ENCODE measurements at places on chromosomes 7 and 10.
A peak's percentile ranks its signal among the peaks of the same experiment; 100 is the strongest.

GRCh38 chr7:94011714-94012353 lies 7.7 kb upstream of the BET1 start:
- no peak for DNase-seq

- no peak for DNase-seq
These were observed 498.7 kb upstream of the MKI67 start for GRCh38 chr10:128624656-128625530.

GRCh38 chr7:49911909-49912308 lies 138.5 kb downstream of the VWC2 start:
- DNase-seq: no peak

DNA sequence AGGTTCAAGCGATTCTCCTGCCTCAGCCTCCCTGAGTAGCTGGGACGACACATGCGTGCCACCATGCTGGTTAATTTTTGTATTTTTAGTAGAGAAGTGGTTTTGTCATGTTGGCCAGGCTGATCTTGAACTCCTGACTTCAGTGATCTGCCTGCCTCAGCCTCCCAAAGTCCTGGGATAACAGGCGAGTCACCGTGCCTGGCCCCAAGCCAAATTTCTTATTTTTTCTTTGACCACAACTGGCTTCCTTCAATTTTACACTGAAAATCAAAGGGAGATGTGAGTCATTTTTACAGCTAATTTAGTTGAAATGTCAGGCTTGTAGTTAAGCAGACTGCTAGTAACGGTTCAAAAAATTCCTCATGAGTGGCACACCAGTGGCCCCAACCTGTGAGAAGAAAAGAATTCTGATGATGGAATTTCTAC lies 7.8 kb downstream of the RNF216 start:
- no peak for DNase-seq

DNA sequence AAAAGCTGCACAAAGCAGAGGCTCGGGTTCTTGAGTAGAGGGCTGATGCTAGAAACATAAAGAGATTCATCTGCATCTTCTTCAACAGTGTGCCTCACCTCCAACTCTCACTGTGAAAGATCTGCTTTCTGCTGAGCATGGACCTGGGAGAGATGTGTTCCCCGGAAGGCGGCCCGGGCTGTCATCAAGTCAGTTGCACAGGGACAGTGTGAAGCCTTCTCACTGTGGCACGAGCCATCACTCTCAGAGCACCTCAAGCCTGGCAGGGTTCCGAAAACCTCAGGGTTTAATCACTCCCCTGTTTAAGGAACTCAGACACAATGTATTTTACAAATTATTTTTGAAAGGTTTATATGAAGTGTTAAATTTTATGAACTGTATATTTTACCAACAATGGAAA lies 98.7 kb downstream of the RBM20 start:
- DNase-seq: no peak

DNA sequence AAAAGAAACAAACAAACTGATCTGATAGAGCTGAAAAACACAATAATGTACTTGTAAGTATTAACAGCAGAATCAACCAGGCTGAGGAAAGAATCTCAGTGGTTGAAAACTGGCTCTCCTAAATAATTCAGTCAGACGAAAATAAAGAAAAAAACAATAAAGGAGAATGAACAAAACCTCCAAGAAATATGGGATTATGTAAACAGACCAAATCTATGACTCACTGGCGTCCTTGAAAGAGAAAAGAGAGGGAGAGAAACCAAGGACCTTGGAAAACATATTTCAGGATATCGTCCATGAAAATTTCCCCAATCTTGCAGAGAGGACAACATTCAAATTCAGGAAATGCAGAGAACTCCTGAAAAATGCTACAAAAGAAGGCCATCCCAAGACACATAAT lies 62.9 kb downstream of the FBXL13 start:
- DNase-seq: no peak

GRCh38 chr10:78261291-78261690 lies 227.6 kb downstream of the RPS24 start:
- no peak for DNase-seq

DNA sequence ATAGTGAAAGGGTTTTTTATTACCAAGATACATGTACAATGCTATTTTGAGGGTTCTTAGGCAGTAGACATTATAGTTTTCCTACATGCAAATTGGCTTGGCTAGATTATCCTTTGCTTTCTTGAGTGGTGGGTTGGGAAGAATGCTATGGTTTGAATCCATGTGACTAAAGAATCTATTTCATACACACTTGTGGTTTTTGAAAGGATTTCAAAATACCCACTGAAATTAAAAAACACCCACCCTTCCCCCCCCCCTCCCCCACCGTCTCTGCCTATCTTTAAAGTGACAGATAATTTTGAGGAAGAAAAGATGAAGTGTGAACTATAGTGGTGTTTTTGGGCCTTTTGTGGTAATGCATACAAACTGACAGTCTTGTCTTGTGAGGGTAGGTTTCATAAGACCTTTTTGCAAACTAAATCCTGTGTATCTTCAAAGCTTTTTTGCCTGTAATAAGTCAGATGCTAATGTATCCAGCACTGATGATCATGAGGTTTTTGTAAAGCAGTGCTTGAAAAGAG lies 90.9 kb downstream of the TPST1 start:
- peak; percentile 20 for DNase-seq

DNA sequence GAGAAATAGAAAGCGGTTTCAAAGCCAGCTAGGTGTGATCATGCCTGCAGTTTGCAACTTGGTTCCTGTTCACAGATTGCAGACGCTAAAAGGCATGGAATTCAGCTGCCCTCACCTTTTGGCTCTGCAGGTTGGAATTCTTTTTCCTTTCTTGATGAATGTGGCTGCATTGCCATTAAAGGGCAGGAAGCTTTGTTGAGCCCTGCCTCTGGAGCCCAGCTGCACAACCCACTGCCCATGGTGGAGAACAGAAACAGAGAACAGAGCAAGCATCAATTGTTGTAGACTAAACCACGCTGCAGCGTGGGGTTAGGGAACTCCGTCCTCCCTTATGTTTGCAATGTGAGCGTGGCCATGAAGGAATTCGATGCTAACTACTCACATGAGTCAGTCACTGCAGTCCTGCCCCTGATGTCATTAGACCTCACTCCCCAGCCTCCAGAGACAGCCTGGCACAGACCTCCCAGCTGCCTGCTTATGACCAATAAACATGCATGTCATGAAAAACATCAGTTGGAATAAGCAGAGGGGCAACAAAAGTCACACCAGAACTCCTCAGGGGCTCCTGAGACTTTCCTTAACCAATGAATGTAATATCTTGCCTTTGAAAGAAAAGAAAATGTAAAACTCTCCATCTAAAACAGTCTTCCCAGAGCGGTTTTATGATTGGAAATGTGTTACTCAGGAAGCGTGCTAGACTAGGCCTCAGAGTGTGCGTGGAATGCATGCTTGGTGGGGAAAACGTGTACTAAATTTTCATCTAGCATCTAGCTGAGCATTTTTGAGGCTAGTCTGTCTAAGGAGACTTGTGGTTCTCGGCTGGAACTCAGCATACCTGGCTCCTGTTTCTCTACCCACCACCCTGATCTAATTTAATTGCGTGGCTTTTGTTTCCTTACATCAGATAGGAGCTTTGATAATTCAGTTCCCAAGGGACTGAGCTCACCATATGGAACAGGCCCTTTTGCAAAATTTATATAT lies 232.2 kb downstream of the KIAA1217 start:
- DNase-seq: no peak

- no peak for DNase-seq
These were observed 31.4 kb downstream of the OAT start for GRCh38 chr10:124387078-124387874.

GRCh38 chr7:138606236-138606635 lies 94.9 kb downstream of the SVOPL start:
- no peak for DNase-seq

GRCh38 chr10:88995156-88995876 lies 4.7 kb downstream of the FAS start:
- no peak for DNase-seq

DNA sequence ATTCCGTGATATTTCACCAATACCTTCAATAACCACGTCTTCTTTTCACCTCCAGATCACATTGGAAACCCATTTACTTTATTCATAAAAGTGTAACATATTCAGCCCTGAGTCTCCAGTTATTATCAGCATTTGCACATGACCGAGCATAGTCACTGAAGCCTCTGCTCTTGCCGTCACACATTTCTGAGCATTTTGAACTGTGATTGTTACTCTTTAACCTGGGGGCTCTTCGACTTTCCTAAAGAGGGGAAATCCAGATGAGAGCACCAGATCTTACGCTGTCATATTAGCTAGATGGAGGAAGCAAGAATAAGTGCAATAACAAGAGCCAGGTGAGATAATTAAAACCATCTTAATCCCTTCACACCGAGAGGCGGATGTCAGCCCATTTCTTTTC lies 260.0 kb upstream of the NRP1 start:
- DNase-seq: no peak

DNA sequence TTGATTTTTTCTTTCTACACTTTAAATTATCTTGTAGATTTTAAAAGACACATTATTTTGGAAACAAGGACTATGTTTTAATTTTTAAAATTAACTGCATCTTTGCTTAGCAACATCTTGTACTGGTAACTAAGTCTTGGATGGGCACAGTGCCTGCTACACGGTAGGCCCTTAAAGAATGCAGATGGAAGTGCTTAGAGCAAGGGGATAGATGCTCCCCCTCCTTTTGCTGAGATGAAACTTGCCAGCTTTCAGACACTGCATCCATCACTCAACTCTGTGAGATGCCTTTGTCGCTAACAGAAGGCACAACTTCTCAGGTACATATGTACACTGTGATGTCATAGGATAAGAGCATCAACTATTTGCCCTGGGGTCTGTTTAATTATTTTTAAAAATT lies 103.9 kb downstream of the LRRC18 start:
- no peak for DNase-seq

DNA sequence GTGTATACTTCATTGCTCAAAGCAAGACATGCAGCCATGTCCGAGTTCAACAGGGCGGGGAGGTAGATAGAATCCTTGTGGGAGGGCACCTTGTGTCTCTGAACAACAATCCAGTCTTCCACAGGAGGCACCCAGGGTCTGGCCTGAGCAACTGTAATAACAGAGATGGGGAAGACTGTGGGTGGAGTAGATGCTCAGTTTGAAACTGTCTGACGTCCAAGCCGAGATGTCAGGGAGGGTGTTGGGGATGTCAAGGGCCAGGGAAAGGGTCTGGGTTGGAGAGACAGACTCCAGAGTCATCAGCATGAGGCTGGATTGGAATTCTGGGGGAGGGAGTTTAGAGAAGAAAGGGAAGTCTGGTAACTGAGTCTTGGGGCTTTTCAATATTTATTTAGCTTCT lies 88.0 kb downstream of the FANK1 start:
- no peak for DNase-seq

GRCh38 chr10:102801496-102801895 lies 35.7 kb downstream of the CYP17A1 start:
- no peak for DNase-seq

- peak; percentile 44 for DNase-seq
These were observed 163.2 kb upstream of the GPR26 start for GRCh38 chr10:123502983-123503382.

GRCh38 chr10:107544706-107545520 lies 380.4 kb upstream of the SORCS1 start:
- DNase-seq: no peak

- no peak for DNase-seq
These were observed 16.3 kb upstream of the HNRNPH3 start for GRCh38 chr10:68315582-68315981.

- DNase-seq: peak; percentile 46
These were observed at the start of gene BICC1 for GRCh38 chr10:58512491-58513187. TSS of gene BICC1 (plus strand) at chr10:58512872. CDS start at chr10:58513144, 272 bp downstream.

- no peak for DNase-seq
These were observed 306.3 kb downstream of the FZD1 start for GRCh38 chr7:91570560-91570959.

GRCh38 chr7:108285003-108285368 lies 154.8 kb upstream of the LAMB4 start:
- no peak for DNase-seq

- no peak for DNase-seq
These were observed 203.4 kb upstream of the CTBP2 start for GRCh38 chr10:125363791-125364190.

DNA sequence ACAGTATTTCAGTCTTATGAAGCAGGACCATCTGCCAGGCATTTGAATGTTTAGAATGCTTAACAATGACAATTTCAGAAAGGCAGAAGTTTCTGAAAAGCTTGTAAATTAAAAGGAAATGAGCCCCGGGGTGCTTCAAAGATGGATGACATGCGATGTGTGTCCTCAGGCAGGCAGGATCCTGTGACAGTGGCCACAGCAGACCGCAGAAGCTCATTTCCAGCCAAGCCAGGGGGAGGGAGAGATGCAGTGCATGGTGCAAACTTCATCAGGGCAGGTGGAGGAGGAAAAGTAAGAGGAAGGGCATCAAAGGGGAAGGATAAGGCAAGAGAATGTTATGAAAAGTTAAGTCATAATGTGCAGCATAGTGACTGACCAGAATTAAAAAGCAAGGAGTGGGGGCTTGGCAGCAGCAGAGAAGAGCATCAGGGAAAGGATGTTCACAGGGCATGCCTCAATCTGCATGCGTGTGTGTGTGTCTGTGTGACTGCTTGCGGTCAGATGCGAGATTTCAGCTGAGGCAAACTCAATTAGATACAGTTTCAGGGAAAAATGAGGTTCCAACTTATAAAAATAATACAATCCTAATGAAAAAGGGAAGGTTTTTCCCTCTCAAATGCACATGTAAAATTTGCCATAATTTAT lies 173.7 kb downstream of the COBL start:
- no peak for DNase-seq

DNA sequence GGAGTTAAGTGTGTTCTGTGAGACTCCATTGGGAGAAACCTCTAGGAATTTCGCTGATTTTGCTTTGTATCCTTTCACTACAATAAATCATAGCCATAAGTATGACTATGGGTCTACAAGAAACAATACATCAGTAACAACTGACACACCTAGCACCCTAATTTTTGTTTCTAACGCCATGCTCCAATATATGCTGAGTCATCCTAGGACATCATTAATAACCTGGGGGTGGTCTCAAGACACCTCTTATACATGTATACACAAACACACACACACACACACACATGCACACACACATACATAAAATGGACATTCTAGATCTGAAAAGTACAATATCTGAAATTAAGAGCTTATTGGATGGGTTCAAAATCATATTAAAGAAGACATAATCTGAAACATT lies 18.2 kb downstream of the ZNF248 start:
- no peak for DNase-seq

GRCh38 chr10:131174211-131174565 lies 137.3 kb downstream of the TCERG1L start:
- no peak for DNase-seq

DNA sequence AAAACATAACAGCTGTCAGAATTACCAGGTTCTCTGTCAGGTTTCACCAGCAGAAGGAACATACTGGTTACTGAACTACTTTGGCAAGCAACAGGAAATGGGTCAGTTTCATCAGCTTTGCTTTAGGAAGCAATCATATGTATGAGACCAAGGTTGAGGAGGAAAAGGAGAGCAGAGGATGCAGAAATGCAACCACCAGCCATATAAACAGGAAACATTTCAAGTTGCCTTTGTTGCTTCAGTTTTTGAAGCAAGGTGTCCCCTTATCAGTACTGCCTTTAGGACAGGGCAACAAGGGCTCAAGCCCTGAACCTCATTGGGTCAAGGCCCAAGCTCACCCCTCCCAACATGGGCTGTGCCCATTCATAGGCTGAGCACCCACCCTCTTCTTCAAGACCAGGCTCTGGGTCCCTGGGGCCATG lies 10.2 kb downstream of the HIPK2 start:
- DNase-seq: peak; percentile 39

GRCh38 chr7:101386558-101387231 lies 24.0 kb downstream of the COL26A1 start:
- no peak for DNase-seq

Measured in GM13977 (cell line).